ENCODE measurements at places on chromosomes 7 and 10.

DNA sequence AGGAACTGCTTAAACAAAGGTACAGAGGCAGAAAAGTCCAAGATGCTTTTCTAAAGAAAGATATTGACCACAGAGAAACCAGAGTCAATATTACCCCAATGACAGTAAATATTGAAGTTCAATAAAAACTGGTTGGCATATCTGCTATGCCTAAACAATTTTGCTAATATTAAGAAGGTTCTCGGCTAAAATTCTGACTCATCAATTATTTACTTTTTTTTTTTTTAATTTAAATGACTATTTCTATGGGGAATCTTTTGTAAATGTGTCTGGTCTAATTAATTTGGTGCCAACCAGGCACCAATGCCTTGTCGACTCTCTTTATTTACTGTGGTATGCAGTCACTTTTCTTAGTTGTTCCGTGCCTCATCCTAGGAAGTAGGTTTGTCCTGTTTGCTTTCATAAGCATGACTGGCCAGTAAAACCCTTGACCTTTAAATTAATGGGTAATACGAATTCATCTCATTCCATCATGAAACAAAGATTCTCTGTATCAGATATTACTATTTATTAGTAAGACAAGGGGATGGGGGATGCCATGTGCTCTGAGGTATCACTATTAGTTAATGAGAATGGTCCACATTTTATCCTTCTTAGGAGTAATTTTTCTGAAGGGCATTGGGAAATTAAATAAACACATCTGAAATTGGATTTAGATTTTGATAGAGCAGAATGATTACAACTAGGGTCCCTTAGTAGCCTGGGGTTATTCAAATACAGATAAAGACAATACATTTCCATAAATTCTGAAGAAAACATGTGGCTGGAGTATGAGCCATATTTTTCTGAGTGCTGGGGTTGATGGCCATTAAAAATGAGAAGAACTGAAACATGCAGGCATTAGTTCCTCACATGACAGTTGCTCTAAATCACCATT lies 154.4 kb downstream of the VTI1A start:
- no peak for DNase-seq

DNA sequence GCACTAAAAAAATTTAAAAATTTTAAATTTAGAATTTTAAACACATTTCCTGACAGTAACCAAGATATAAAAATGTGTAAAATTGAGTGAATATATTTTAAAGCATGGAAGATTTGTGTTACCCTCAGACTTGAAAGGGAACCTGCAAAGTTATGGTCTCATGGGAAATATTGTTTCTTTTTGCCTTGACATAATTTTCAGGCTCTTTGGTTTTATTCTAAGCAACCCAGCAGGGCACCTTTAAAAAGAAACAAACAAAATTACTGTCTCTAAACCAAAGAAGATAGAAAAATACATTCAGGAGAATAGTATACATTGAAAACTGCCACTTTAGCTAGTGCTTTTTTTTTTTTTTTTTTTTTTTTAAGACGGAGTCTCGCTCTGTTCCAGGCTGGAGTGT lies 87.5 kb downstream of the ADK start:
- DNase-seq = no peak

GRCh38 chr7:114923403-114923713 lies 1.5 kb downstream of the MDFIC start:
- DNase-seq = no peak

GRCh38 chr10:74083304-74083703 lies 67.3 kb downstream of the AP3M1 start:
- DNase-seq = no peak

GRCh38 chr7:56570968-56571367 lies 454.8 kb upstream of the NUPR2 start:
- no peak for DNase-seq

DNA sequence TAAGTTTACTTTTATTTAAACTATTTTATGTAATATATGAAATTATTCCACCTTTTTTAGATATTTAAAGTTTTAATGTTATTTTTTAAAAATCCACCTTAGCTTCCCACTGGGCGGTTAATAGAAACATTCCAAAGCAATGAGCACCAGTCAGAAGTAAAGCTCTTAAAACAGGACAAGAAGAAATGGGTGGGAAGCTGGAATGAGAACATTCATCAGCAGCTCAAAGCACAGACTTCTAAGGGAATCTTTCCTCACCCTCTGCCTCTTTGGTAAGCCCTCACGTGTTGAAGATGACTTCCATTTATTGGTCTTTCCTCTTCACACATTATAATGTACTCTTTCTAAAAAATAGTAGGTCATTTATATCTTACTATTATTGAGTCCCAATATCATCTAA lies 3.1 kb downstream of the AGMO start:
- DNase-seq = no peak

GRCh38 chr7:20226860-20227259 lies 9.7 kb upstream of the MACC1 start:
- DNase-seq = no peak

DNA sequence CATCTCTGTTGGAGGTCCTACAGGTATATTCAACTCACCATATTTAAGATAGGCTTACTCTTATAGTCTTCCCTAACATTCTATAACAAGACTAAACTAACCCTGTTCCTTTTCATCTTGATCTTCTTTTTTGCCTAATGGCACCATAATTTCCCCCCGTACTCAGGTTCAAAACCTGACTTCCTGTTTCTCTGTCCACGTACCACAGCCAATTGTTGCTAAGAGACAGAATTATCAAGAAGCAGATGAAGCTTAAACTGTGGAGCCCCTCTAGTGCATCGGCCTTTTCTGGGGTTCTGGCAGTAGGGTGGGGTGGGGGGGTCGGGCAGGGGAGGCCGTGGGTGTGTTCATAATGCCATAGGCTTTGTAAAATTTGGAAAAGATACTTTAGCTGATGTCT lies 109.2 kb downstream of the EVX1 start:
- DNase-seq = no peak

- no peak for DNase-seq
Measured at GRCh38 chr7:158356454-158356853, 231.2 kb downstream of the PTPRN2 start.

- no peak for DNase-seq
Measured at GRCh38 chr10:5547681-5547930, 22.8 kb downstream of the CALML3 start.

GRCh38 chr7:2979201-2979631 lies 64.5 kb downstream of the CARD11 start:
- no peak for DNase-seq

GRCh38 chr7:21828841-21829240 lies 116.9 kb downstream of the CDCA7L start:
- DNase-seq = no peak

- DNase-seq = no peak
Measured at GRCh38 chr7:22183522-22184280, 173.3 kb downstream of the RAPGEF5 start.

DNA sequence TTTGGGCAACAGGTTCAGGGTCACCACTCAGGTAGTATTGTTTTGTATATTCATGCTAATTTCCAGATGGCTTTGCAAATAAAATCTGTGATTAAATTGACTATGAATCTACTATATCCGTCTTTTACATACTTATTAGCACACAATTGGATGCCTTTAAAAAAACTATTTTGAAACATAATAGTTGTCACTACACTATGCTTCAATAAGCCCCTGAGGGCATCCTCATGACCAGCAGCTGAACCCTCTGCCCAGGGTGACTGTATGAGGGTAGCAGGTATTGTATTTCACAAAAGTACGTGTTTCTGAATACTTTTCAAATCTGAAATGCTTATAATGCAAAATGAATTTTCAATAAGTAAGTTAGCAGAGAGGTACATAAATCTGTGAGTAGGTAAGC lies 97.3 kb downstream of the DNAH11 start:
- DNase-seq = no peak

- DNase-seq = no peak
Measured at GRCh38 chr7:94697035-94697974, 41.4 kb upstream of the SGCE start.

GRCh38 chr10:84801916-84802315 lies 473.5 kb downstream of the CCSER2 start:
- no peak for DNase-seq

DNA sequence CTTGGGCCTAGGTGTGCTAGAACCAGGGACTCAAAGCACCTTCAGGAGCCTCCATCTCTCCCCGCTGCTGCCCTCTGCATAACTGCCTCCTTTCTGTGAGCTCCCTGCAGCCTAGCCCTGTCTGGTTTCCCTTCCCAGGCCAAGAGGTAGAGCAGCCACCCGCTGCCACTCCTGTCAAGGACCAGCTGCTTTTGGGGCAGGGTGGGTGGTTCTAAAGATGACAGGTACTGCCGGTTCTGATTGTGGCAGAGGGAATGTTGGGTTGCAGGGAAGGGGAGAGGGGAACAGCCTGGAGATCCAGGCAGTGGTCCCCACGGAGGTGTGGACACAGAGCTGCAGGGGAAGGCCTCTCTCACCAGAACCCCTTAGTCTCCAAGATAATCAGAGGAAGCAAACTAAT lies 3.7 kb upstream of the FLNC start:
- no peak for DNase-seq

DNA sequence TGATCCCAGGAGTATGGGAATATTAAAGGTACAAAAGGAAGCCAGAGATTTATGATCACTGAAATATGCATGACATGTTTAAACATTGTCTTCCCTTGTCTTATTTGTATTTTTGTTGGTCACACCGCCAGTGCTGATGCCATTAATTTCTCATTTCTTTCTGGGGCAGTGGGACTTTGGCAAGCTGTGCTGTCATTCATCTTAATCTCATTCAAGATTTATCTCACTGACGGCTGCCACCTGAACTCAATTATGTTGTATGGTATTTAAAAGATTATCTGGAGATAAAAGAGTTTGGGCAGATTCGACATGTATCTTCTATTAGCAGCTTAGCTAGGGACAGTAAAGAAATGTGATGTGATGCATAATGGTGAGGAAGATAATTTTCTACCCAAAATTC lies 284.9 kb upstream of the PLXDC2 start:
- no peak for DNase-seq

- no peak for DNase-seq
Measured at GRCh38 chr7:48931481-48931880, 7.1 kb downstream of the CDC14C start.

DNA sequence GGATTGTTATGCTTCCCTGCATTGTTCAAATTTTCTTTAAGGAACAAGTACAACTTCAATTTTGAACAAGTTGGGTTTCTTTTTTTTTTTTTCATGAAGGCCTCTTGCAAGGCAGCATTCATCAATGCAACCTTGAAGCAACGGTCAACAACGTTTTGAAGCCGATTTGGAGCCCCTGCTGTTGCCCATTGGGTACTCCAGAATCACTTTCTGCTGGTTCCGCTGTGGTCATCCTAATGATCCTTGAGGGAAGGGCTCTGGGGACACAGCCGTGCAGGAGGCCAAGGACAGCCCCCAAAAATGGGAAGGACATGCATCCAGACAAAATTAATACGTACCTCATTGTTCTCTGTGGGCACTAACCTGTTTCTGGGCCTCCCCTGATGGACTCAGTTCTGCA lies 84.6 kb upstream of the MGMT start:
- DNase-seq = no peak

DNA sequence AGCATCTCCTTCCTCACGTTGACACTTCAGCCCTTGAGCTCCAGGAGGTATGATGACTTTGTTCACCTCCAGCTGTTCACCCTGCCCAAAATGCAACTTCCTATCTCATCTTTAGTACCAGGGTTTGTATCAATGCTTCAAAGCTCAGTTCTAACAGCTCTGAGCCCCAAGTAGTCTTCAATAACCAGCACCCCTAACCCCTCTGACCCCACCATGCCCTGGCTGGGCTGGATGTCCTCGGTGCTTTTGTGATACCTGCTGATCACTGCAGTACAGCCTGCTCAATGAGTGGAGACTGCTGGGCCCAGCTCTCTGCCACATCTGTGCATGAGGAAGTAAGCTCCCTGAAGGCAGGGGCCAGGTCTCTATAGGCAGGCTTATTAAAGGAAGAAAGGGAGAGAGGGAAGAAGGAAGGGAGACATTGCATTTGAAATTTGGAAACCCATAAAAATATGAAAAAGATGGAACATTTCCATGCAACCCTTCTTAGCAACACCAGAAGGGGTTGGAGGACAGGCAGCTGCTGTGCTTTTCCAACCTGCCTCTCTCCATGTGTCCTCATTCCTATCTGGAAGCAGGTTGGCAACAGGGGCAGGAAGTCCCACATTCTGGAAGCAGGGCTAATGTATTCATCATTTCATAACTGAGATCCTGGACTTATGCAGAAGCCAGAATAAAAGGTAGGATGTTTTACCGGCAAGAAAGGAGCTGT lies 756.1 kb downstream of the GRID1 start:
- no peak for DNase-seq

- DNase-seq = no peak
Measured at GRCh38 chr7:5443678-5444077, 20.0 kb upstream of the TNRC18 start.

DNA sequence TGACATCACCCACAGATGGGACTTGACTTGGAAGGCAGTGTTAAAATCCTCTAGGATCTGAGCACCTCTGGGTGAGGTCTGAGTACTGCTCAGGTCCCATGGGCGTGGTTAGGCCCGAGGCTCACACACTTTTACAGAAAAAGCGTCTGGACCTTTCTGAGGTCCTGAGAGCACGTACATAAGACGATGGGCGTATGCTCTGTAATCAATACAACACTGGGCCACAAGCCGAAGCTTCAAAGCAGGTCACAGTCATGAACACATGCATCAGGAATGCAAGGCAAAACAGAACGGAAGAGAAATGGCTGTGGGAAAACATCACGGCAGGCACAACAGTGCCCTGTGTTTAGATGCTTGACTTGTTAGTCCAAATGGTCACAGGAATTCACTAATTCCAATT lies 112.2 kb downstream of the LARP4B start:
- DNase-seq = no peak

DNA sequence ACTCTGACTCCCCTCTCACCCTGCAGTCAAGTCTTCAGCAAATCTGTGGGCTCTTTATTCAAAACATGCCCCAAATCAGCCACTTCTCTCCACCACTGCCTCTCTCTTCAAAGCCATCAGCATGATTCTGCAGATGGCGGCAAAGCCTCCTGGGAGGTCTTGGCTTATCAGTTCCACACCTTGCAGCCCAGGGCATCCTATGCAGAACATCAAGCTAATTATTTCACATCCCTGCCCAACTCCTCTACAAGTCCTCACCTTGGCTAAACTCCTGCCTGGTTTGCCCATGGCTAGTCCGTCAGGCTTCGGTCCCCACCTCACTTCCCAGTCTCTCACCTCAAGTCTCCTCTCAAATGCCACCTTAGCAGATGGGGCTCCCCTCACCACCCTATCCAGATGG lies 70.2 kb downstream of the PIP4K2A start:
- no peak for DNase-seq

DNA sequence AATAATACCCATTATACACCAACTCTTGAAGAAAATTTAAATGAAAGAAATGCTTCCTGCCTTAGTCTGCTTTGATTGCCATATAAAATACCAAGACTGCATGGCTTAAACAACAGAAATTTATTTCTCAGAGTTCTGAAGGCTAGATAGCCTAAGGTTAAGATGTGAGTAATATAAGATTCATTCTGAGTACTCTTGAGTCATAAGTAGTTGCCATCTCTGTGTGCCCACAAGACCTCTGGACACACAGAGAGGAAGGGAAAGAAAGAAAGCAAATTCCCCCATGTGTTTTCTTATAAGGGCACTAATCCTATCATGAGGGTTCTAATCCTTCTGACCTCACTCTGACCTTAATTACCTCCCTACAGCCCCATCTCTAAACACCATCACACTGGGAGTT lies 201.2 kb downstream of the PTN start:
- no peak for DNase-seq

GRCh38 chr7:95045236-95045923 lies 138.0 kb downstream of the PPP1R9A start:
- no peak for DNase-seq

GRCh38 chr7:139857791-139858190 lies 28.7 kb downstream of the TBXAS1 start:
- no peak for DNase-seq

GRCh38 chr7:20235288-20235687 lies 18.1 kb upstream of the MACC1 start:
- no peak for DNase-seq
